MM.1S (cell line): ENCODE measurements at places on chromosomes 5 and 9.

- no peak for DNase-seq
Measured at GRCh38 chr5:65213921-65214525, 267.7 kb downstream of the ADAMTS6 start.

GRCh38 chr9:34570376-34570775 lies 19.1 kb downstream of the CNTFR start:
- no peak for DNase-seq

DNA sequence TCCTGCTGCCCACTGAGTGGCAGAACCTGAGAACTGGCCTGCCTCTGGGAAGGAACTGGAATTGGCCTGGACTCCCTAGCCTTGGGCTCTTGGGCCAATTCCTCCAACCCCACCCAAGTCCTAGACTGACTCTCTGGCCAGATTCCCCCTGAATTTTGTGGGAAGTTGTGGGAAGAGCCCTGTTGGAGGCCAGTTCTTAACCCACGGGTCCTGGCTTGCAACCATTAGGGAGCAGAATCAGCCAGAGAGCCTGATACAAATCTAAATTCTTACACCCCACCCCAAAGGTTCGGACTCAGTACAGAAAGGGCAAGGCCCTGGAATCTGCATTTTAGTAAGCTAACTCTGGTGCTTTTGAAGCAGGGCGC lies 125.3 kb upstream of the SLC25A48 start:
- DNase-seq: no peak

DNA sequence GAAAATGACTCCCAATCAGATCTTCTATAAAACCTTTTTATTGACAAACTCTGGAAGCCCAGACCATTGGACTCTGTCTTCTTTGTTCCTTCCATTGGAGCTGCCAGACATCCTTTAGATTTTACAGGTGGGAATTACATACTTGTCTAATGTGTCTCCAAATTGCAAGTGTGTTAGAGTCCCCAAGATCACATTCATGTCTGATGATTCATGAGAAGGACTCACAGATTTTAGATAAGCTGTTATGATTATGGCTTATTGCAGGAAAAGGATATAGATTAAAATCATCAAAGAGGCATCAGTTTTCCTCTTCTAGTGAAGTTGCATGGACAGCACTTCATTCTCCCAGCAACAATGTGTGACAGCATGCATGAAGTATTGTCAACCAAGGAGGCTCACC lies 70.4 kb downstream of the MUSK start:
- DNase-seq: no peak

DNA sequence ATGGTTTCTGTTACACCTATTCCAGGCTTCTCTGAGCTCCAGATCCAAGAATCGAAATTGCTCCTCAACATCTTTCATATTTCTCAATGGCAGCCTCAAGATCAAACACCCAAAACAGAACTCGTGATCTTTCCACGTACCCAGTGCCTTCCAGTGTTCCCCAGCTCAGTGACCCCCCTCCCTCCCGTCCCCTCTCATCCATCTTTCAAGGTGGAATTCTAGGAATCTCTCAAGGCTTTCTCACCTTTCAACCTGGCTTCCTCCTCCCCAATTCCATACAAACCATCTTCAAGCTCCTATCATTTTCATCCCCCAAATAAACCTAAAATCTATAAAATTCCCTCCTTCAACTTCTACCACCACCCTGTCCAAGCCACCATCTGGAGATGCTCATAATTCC lies 615.3 kb downstream of the BNC2 start:
- no peak for DNase-seq

GRCh38 chr5:98179791-98180755 lies 593.4 kb upstream of the RGMB start:
- no peak for DNase-seq

- DNase-seq: no peak
Measured at GRCh38 chr5:75319638-75320037, 17.4 kb upstream of the HMGCR start.

DNA sequence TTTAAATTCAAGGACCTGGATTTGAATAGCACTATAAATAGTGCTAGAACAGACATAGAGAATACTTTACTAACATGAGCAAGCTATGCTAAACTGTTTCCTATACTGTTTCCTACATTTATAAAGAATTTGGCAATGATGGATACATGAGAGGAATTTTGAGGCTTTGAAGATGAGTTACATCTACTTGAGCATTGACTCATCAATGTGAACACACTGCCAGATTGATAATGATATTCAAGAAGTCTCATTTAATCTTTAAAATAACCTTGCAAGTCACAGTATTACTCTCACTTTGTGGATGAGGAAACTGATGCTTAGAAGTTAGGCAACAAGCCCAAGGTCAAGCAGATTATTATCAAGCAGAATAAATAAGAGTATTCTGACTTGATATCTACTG lies 281.9 kb downstream of the DNAH5 start:
- no peak for DNase-seq

GRCh38 chr5:31934156-31934555 lies 240.0 kb downstream of the GOLPH3 start:
- no peak for DNase-seq

DNA sequence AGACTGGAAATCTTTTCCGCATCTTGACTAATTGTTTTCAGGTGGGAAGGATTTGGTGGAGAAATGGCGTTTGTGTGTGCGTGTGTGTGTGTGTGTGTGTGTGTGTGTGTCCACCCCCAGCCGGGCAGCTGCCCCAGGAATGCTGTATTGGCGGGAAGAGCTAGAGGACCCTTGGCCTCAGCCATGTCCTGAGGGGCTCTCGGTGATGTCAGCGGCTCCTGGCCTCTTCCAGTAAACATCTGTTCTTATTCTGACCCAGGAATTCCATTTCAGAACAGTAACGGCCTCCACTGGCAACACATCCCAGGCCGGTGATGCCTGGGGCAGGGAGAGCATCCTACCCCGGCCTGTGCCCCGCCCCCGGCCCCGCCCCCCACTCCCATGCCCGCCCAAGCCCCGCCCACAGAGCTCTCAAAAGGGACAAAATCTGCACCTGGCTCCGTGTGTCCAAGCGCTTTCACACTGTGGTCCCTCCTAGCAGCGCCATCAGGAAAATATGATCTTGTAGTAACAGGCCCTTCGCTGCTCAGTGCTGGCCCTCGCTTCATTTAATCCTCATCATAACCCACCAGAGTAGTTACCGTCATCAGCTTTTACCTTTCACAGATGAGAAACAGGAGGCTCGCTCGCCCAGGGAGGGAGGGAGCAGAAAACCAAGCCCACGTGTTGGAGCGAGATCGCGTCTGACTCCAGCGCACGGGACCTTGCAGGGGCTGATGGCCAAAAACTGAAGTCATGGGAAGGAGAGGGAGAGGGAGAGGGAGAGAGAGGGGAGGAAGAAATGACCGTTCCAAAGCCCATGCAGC lies 18.9 kb downstream of the ADAMTS2 start:
- no peak for DNase-seq

GRCh38 chr9:117121316-117121715 lies 293.5 kb downstream of the ASTN2 start:
- DNase-seq: no peak
